ENCODE measurements at places on chromosomes 16 and 17. TPM values are rescaled to one million over a fixed set of nuclear protein-coding genes. Genes with fewer than 3 reads are reported as not detected.

IL17C gene
- 2.2 TPM for total RNA-seq

XAF1 gene
- 0.43 TPM for total RNA-seq

ZNF469 gene
- under 0.01 TPM for total RNA-seq

FAM171A2 gene
- total RNA-seq, result 3.6 TPM

TBC1D3D gene
- not detected for total RNA-seq

CD300A gene
- total RNA-seq, result not detected

TNFSF13 gene
- total RNA-seq, result 5.3 TPM

TMEM235 gene
- not detected for total RNA-seq

IGFALS gene
- total RNA-seq, result not detected

METRN gene
- total RNA-seq, result 191 TPM

TBC1D3H gene
- not detected for total RNA-seq

IKZF3 gene
- total RNA-seq, result not detected

AP1G1 gene
- 51.1 TPM for total RNA-seq

ASIC2 gene
- total RNA-seq, result 0.43 TPM

KRTAP4-1 gene
- not detected for total RNA-seq

GLIS2 gene
- total RNA-seq, result 1.4 TPM

PCYT2 gene
- 34.5 TPM for total RNA-seq

AOC2 gene
- total RNA-seq, result 0.96 TPM

FA2H gene
- 1.9 TPM for total RNA-seq

RNF151 gene
- total RNA-seq, result 0.85 TPM

SOX15 gene
- total RNA-seq, result 59.9 TPM
